AG10803 (cell line): ENCODE measurements at places on chromosomes 1 and 21.
A peak's percentile ranks its signal among the peaks of the same experiment; 100 is the strongest.

- peak; percentile 5 for DNase-seq
Observed at GRCh38 chr1:216596281-216596862, 126.9 kb downstream of the ESRRG start.

DNA sequence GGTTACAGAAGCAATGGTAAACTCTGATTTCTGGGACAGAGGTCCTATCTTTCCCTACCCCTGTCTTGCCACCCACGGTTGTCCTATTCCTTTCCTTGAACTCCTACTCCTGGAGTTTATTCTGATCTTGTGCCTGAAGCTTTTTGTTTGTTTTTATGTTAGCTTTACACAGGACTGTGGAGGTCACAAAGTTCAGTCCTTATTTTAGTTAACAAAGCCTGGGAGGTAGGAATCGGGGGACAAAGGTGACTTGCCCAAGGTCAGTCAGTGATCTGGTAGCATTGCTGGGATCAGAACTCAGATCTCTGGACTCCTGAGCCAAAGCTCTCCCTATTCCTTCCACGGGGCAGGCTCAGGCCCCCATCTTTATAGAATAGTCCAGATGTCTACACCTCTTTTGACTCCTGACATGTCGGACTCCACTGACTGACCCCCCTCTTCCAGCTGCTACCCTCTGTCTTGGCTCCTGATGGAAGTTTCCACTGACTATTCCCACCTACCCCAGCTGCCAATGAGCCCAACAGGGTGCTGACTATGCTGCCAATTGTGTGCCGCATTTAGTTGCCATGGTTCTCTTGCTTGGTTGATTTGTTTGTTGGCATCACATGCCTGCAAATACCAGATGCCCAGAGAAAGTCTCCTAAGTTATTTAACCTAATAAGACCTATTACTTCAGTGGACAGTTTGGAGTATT lies 9.9 kb downstream of the F5 start:
- DNase-seq = no peak

- DNase-seq = peak; percentile 41
Observed at GRCh38 chr1:230167419-230167852, 100.4 kb downstream of the GALNT2 start.

- DNase-seq = peak; percentile 55
Observed at GRCh38 chr1:145871994-145872924, 13.4 kb upstream of the PIAS3 start.

DNA sequence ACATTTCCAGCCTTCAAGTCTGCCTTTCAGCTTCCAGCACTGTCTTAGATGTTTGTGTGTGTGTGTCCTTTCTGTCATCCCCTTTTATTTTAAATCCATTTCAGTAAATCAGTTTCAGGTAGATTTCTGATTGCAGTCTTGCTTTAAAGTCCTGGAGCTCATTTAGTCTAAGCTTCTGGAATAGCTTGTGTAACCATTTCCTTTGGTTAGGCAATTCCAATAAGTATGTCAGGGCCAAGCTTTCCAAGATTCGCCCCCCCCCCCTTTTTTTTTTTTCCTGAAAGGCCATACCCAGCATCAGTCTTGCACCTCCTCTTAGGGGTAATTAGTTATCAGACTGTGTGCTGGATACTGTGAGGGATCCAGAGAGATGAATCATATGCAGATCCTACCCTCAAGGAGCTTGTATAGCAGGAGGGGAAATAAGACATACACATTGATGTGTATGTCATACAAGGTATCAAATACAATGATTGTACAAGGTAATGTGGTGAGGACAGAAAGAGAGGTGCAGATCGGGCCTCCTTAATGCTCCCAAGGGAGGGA lies 41.3 kb downstream of the NFYC start:
- no peak for DNase-seq

GRCh38 chr1:69595486-69595885 lies 27.8 kb downstream of the LRRC7 start:
- DNase-seq = no peak

DNA sequence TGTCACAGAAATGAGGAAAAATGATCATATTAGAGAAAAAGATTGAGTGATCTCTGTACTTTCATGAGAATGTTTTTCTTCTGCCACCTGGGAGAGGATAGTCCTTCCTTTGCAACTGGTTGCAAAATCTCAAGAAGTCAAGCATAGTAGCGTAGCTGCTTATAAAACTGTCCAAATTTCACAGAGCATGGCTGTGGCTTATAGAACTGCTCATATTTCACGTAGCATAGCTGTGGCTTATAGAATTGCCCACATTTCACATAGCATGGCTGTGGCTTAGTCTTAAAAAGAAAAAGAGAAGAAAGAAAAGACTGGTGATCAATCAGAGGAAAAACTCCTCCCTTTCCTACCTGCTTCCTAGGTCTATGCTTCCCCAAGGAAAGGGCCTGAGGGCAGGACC lies 329.5 kb downstream of the SIPA1L2 start:
- no peak for DNase-seq

DNA sequence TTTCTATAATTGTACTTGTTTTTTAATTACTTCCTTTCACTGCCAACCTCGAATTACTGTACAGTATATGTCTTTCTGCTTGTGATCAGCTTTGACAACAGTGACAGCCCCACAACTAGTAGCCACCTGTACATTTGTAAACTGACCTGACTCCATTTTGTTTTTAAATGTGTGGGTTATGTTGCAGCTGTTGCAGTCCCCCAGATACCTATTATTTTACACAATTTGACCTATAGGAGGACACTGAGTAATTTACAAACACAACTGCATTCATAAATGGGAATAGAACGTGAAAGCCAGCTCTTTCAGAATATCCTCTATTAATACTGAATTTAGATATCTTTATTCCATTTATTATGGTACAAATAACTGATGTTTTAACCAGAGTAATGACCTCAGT lies 2.5 kb upstream of the VAMP3 start:
- DNase-seq = no peak

GRCh38 chr1:158163000-158163947 lies 17.4 kb upstream of the CD1D start:
- DNase-seq = no peak

- no peak for DNase-seq
Observed at GRCh38 chr1:14850563-14850962, 252.1 kb downstream of the KAZN start.

DNA sequence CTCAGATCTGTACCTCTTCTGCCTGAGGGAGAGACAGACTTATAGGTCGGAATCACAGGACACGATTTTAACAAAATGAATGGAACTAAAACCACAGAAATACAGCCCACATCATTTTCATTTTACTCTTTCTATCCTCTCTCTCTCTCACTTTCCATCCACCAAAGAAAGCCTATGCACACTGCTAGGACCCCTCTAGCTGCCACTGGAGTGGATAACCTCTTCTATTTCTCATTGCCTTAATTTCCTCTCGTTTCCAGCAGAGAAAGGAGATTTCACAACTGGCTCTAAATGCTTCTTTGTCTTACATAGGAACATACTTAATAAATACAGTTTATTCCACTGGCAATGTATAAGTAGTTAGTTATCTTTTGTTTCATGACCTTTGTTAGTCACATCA lies 867.8 kb upstream of the ADGRL4 start:
- no peak for DNase-seq

- DNase-seq = peak; percentile 28
Observed at GRCh38 chr1:161989108-161989507, 34.6 kb downstream of the OLFML2B start.

GRCh38 chr1:171742577-171742922 lies 685 bp upstream of the VAMP4 start:
- peak; percentile 43 for DNase-seq

DNA sequence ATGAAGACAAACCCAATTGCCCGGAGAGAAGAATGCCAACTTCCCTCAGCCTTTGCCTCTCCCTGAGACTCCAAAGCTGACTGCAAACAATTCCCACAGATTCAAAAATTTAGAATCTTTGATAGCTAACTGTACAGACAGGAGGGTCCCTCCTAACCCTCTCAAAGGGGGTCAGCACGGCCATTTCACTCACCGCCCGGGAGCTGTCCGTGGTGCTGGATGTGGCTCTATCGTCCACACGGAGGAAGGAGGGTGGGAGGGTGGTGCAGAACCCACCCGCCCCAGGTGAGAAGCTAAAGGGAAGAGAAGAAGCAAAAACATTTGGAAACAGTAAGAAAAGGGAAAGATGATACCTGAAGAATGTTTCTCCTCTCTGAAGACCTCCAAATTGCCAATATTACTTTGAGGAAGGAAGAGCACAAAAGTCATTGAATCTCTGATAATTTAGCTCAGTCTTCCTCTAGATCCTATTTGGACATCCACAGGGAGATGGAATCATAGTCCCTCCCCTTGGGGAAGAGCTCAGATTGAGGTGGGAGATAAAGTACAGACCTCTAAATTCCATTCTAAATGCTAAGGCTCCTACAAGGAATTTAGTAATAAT lies 45.6 kb downstream of the RHBG start:
- no peak for DNase-seq

DNA sequence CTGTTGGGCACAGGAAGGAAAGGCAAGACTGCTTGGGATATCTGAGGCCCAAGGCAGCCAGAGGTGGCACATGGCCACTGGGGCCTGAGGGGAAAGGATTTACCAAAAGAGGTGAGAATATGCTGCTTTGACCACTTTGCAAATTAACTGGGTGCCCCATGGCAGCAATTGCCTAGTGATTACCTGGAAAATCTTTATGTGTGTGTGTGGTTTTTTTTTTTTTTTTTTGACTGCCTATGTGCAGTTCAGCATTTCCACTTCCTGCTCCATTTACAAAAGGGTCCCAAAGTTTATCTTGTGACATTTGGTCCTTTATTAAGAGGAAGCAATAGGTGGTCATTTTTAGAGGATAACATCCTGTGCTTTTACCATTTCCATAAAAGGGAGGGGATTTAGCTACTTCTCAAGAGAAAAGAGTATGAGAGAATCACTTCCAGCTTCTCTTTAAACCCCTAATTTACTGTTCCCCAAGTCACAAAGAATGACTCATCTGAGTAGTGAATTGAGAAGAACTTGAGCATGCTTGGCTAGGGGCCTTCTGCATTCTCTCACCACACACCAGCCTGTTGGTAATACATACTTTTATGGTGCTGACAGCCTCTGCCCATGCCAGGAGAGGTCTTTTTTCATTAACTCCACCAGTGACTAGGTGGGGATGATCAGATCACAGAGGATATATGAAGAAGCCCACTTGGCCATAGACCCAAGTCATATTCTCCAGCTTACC lies 52.1 kb downstream of the SYDE2 start:
- DNase-seq = peak; percentile 72

DNA sequence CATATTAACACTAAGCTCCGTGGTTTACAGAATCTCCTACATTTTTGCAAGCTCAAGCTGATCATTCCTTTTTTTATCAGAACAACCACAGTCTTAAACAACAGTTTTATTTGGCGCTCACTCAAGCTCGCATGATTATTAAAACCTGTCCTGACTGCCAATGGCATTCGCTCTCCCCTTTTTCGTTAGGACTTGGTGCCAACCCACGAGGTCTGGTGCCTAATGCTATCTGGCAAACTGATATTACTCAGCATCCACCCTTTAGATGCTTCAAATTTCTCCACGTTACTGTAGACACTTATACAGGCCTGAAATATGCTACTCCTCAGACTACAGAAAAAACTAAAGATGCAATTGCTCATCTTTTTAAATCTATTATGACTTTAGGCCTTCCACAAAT lies 23.0 kb upstream of the ITLN1 start:
- no peak for DNase-seq

DNA sequence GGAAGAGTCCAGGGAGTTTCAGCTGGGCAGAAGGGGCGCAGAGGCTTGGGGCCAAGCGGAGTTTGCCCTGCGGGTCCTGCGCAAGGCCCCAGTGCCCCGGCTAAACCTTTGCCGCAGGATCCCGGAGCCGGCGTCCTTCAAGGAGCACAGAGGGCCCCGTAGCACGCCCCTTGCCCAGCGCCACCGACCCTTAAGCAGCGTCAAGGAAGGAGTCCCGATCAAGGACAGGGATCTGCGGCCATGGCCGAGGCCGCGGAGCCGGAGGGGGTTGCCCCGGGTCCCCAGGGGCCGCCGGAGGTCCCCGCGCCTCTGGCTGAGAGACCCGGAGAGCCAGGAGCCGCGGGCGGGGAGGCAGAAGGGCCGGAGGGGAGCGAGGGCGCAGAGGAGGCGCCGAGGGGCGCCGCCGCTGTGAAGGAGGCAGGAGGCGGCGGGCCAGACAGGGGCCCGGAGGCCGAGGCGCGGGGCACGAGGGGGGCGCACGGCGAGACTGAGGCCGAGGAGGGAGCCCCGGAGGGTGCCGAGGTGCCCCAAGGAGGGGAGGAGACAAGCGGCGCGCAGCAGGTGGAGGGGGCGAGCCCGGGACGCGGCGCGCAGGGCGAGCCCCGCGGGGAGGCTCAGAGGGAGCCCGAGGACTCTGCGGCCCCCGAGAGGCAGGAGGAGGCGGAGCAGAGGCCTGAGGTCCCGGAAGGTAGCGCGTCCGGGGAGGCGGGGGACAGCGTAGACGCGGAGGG lies 520 bp downstream of the CLIC6 start:
- DNase-seq = no peak

DNA sequence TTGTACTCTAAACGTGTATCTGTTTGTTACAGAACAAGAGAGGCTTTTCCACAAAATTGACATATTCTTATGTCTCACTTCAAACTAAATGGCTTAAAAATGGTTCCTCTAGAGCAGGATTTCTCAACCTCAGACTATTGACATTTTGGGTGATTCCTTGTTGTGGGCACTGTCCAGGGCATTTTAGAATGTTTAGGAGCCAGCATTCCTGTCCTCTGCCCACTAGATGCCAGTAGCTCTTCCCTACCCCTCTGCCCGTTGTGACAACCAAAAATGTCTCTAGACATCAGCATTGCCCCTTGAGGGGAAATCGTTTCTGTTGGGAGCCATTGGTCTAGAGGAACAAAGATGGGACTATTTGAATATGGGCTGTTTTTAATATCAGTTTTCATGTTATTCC lies 17.3 kb downstream of the SMAP2 start:
- DNase-seq = no peak

DNA sequence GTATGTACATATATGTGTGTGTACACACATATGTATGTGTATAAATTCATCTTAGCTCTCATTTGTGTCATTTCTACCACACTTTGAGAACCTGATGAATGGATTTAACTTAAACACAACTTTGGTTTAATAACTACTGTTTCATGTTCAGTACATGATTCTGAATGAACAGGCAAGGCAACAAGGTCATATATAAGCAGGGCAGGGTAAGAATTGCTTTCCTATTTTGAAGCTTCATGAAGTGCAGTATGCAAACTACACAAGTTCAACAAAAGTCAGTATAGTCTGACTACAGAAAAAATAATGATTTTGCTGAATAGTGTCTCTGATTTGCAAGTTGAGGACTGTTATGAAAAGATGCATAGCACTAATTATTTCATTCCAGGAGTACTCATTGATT lies 127.6 kb downstream of the KCNK2 start:
- DNase-seq = no peak

DNA sequence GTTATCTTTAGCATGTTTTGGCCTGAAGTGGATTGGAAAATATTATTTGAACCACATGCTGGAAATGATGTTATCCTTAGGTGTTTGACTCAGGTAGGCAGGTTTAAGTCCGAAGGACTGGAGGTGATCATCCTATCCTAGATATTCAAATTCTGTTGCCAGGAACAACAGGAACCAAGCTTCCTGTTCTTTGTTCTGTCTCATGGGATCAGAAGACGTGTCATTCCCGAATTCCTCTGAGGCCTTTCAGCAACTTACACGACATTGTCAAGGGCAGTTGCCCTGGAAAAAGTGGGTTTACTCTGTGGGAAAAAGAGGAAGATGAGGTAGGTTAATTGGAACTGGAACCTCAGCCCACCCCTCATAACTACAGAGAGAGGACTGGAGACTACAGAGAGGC lies 36.6 kb downstream of the SLAMF6 start:
- no peak for DNase-seq

GRCh38 chr1:7560601-7561181 lies 210.4 kb upstream of the VAMP3 start:
- no peak for DNase-seq
